ENCODE measurements at places on chromosomes 6 and 20.

GRCh38 chr6:144689503-144690040 lies 404.4 kb downstream of the UTRN start:
- no peak for DNase-seq
- no peak overlapping the region for H3K4me3 ChIP-seq
- no peak overlapping the region for H3K27ac ChIP-seq
- H3K36me3 ChIP-seq: no peaks in the 10 kb centered on the region
- H3K4me1 ChIP-seq: peaks cover 3% of the 10 kb centered on the region

DNA sequence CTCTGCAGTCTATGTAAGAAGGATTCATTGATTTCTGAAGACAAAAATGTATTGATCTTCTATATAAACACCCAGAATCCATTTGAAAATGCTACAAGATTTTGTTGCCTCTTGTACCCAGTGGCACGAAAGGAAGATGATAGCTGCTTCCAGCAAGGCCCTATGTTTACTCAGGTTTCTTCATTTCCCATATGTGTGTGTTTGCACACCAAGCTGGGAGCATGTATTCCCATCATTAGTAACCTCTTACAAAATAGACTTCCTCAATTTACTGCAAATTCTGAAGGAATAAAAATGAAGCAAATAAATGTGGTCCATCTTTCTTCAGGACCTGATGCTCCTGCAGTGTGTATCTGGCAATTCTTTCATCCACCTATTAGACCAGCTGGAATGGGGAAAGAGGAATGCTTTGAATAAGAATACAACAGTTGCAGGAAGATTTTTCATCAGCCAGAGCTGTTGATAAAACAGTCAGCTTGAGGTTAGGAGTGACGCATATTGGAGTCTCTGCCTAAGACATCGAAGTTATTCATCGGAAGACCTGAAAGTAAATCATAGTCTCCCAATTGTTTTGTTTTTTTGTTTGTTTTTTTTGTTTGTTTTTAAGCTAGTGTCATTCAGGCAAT lies 132.3 kb downstream of the PDE7B start:
- no peak overlapping the region for H3K4me3 ChIP-seq
- no peak overlapping the region for H3K27ac ChIP-seq
- H3K27me3 ChIP-seq: no peaks in the 10 kb centered on the region
- no peak for DNase-seq
- no peaks in the 10 kb centered on the region for H3K36me3 ChIP-seq
- H3K4me1 ChIP-seq: peaks cover 2% of the 10 kb centered on the region

DNA sequence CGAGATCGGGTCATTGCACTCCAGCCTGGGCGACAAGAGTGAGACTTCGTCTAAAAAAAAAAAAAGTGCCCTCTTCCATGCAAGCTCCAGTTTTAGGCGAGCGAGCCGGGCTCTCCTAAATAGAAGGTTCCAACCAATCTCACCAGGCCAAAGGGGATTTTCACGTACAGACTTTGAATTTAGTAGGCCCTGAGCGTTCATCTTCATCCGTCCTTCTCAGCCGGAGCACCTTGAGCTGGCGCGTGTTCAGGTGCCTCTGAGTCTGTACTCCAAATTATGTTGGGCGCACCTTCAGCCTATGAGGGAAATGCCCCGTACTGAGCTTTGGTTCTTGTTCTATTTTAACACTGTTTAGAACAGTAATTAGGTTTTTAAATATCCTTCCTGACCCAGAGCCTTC lies 817 bp upstream of the TAP2 start:
- no peak overlapping the region for H3K4me3 ChIP-seq
- peaks cover 28% of the 10 kb centered on the region for H3K4me1 ChIP-seq
- peaks cover 45% of the 10 kb centered on the region for H3K36me3 ChIP-seq
- H3K27me3 ChIP-seq: no peaks in the 10 kb centered on the region

- no peaks in the 10 kb centered on the region for H3K4me1 ChIP-seq
- no peaks in the 10 kb centered on the region for H3K36me3 ChIP-seq
- no peak for DNase-seq
- H3K27me3 ChIP-seq: no peaks in the 10 kb centered on the region
These were observed 61.6 kb upstream of the EDN1 start for GRCh38 chr6:12228447-12229146.

DNA sequence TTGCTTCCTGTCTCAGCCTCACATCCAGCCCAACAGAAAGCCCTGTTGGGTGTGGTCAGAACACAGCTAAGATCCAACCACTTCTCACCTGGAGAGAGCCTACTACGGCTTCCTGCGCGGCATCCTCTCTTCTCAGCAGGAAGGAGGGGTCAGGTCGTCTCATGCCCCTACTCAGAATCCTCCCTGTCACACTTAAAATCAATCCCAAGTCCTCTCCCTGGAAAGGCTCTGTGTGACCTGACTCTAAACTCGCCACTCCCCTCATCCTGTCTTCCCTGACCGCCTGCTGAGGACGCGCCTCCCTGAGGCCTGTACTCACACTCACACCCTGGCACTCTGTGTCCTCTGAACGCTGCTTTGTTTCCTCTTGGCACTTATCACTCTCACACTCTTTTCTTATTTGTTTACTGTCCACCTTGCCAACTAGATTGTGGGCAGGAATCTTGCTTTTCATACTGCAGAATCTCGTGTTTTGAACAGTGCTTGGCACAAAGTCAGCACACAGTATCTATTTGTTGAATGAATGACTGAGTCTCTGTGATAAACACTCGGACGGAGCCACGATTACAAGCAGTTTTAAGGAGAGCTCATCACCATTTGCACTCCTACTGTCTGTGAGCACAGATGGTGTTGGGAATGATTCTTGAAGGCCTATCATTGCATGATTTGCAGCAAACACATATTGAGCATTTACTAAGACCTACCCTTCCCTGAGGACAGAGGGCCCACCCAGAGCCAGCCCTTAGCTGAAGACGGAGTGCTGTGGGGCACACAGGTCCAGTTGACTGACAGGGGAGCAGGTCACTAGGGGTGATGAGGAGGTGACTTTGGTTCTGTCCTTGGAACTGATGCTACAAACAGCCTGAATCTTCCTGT lies 18.7 kb downstream of the RAB5IF start:
- H3K36me3 ChIP-seq: no peaks in the 10 kb centered on the region
- DNase-seq: no peak
- H3K4me1 ChIP-seq: no peaks in the 10 kb centered on the region
- no peak overlapping the region for H3K4me3 ChIP-seq
- no peaks in the 10 kb centered on the region for H3K27me3 ChIP-seq
- H3K27ac ChIP-seq: no peak overlapping the region

GRCh38 chr6:169668203-169668847 lies 33.5 kb downstream of the WDR27 start:
- no peak overlapping the region for H3K4me3 ChIP-seq
- no peak overlapping the region for H3K27ac ChIP-seq
- no peaks in the 10 kb centered on the region for H3K27me3 ChIP-seq

DNA sequence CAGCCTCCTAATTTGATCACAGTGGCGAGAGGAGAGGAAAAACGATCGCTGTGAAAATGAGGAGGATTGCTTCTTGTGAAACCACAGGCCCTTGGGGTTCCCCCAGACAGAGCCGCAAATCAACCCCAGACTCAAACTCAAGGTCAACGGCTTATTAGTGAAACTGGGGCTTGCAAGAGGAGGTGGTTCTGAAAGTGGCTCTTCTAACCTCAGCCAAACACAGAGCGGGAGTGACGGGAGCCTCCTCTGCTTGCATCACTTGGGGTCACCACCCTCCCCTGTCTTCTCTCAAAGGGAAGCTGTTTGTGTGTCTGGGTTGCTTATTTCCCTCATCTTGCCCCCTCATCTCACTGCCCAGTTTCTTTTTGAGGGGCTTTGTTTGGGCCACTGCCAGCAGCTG lies 28.7 kb downstream of the SAYSD1 start:
- H3K4me3 ChIP-seq: no peak overlapping the region
- no peak for DNase-seq
- H3K27me3 ChIP-seq: peaks cover 4% of the 10 kb centered on the region
- peaks cover 9% of the 10 kb centered on the region for H3K4me1 ChIP-seq
- H3K27ac ChIP-seq: no peak overlapping the region

DNA sequence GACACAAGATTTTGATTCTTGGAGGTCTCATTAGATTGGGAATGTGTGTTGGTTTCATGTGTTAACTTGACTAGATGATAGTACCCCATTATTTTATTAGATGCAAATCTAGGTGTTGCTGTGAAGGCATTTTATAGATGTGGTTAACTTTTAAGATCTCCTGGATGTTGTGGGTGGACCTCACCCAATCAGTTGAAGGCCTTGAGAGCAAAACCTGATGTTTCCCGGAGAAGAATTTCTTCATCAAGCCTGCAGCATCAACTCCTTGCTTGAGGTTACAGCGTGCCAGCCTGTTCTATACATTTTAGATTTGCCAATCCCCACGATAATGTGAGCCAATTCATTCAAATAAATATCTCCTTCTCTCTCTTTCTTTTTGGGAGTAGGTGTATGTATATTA lies 66.8 kb upstream of the EXOC2 start:
- no peaks in the 10 kb centered on the region for H3K27me3 ChIP-seq
- H3K4me3 ChIP-seq: no peak overlapping the region
- DNase-seq: no peak
- no peaks in the 10 kb centered on the region for H3K36me3 ChIP-seq
- no peaks in the 10 kb centered on the region for H3K4me1 ChIP-seq

DNA sequence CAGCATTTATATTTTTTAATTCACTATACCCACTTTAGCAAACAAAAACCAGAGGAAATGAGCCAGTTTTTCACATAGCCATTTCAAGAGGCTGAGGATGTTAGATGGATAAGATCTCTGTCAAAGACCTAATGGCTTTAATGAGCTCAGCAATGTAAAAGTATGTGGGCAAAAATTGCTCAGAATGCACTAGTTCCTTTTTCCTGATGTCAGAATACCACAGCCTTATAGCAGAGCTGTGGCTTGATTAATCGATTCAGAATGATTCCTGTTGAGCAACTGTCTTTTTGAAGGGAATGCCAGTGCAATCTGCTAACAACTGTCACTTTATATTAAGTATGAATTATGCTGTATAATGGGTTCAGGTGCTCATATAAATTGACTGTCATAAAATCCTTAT lies 100.6 kb upstream of the HIVEP1 start:
- no peaks in the 10 kb centered on the region for H3K36me3 ChIP-seq
- H3K4me3 ChIP-seq: no peak overlapping the region
- DNase-seq: no peak
- no peaks in the 10 kb centered on the region for H3K4me1 ChIP-seq

DNA sequence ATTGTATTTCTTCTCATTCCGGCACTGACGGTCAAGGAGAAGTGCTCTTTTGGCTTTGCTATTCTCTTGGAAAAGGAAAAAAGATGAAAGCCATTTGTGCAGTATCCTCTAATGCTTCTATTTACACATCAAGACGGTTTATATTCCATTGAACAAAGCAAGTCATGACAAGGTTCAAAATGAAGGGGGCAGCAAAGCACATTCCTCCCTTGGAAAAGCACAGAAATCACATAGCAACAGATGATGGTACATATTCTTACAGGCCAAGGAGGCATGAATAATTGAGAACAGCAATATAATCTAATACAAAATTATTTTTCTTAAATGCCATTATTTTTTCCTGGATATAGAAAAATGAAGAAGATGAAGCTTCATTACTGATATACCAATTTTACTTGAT lies 508.2 kb upstream of the JAG1 start:
- H3K4me1 ChIP-seq: no peaks in the 10 kb centered on the region
- no peak for DNase-seq
- no peak overlapping the region for H3K27ac ChIP-seq
- H3K4me3 ChIP-seq: no peak overlapping the region
- H3K27me3 ChIP-seq: no peaks in the 10 kb centered on the region

- H3K4me1 ChIP-seq: no peaks in the 10 kb centered on the region
- no peaks in the 10 kb centered on the region for H3K27me3 ChIP-seq
- DNase-seq: no peak
- H3K27ac ChIP-seq: no peak overlapping the region
- no peak overlapping the region for H3K4me3 ChIP-seq
These were observed 206.0 kb upstream of the CDH4 start for GRCh38 chr20:61045876-61046585.

DNA sequence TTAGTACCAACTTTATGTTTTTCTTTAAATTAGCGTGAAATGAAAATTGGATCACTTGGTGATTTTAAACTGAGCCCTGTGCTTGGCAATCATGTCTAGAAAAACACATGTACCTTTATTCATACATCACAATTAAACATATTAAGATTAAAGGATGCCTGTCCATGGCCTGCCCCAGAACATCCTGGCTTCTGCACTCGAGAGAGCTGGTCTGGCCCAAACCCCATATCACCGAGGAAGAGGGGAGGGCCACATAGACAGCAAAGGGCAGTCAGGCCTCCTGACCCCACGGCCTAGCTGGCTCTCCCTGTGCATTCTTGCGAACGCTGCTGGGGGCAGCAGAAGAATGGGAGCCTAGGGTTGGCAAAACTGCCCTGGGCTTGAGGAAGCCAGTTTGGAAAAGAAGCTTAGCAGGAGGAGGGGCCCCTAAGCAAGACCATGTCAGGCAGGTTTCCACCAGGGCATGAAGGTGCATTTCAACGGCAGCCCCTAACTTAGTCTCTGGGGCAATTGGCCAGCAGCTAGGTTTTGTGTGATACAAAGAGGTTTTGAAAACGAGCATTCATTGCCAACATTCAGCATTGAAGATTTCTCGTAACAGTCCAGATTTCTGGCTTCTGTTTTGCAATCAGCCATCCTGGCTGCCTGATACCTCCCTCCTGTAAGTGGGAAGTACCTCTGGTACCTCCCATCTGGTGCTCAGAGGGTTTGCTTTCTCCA lies 8.6 kb downstream of the BPIFB3 start:
- H3K27ac ChIP-seq: no peak overlapping the region
- H3K36me3 ChIP-seq: no peaks in the 10 kb centered on the region
- H3K4me1 ChIP-seq: no peaks in the 10 kb centered on the region
- no peak overlapping the region for H3K4me3 ChIP-seq

- no peak for DNase-seq
- no peak overlapping the region for H3K4me3 ChIP-seq
- no peaks in the 10 kb centered on the region for H3K36me3 ChIP-seq
- H3K27ac ChIP-seq: no peak overlapping the region
- no peaks in the 10 kb centered on the region for H3K4me1 ChIP-seq
These were observed 9.7 kb downstream of the SNAP25 start for GRCh38 chr20:10228330-10228729.

GRCh38 chr20:23362392-23363256 lies 642 bp downstream of the GZF1 start:
- H3K27me3 ChIP-seq: no peaks in the 10 kb centered on the region
- H3K27ac ChIP-seq: peak overlapping the region; percentile 84
- peak overlapping the region; percentile 82 for H3K4me3 ChIP-seq
- H3K36me3 ChIP-seq: peaks cover 18% of the 10 kb centered on the region
- DNase-seq: peak; percentile 69

Data from heart left ventricle (tissue), 16 donors.